ENCODE measurements at places on chromosomes 6 and 20.

DNA sequence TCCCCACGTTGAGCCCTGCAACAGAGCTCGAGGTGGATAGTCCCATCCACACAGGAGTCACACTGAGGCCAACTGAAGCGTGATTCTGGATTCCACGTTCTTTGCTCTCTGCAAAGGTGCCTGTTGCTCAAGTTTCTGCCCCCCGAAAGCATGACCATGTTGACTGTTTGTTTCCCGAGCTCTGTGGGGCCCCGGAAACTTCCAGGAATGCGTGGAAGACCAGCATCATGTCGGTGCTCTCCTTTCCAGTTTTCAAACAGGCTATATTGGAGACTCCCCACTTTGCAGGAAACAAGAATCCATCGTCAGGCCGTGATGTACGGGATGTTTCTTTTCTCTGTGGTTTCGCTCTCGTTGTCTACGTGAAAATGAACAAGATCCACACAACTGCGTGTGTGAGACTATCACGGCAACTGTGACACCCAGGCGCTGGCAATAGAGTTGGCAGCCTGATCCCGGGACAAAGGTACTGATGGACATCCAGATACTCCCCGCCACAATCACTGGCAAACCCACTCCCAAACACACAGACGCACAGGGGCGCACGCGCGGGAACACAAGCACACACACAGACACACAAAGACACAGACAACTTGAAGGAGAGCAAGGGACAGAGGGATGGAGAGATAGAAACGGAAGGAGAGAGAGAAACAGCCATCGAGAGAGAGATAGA, 444.6 kb upstream of the DEFB115 start:
- DNase-seq: no peak

GRCh38 chr20:39837561-39837960, 851.5 kb downstream of the MAFB start:
- no peak for DNase-seq

DNA sequence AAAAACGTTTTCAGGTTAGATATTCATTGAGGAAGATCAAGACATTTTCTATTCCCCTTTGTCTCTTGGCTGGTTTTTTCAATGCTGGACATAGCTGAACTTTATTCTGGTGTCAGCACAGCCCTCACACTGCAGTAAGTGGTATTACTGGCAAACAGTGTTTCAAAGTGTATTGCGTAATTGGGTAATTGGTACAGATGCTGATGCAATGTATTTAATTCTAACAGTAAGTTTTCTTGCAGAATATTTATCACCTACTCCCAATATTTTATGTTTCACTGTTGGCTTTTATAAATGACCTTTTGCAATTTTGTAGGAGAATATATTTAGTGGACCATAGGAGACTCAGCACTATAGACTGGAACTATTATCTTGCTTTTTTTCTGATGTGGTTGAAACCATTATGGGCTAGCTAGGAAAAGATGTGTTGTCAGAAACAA, 287.6 kb upstream of the SOX4 start:
- no peak for DNase-seq

DNA sequence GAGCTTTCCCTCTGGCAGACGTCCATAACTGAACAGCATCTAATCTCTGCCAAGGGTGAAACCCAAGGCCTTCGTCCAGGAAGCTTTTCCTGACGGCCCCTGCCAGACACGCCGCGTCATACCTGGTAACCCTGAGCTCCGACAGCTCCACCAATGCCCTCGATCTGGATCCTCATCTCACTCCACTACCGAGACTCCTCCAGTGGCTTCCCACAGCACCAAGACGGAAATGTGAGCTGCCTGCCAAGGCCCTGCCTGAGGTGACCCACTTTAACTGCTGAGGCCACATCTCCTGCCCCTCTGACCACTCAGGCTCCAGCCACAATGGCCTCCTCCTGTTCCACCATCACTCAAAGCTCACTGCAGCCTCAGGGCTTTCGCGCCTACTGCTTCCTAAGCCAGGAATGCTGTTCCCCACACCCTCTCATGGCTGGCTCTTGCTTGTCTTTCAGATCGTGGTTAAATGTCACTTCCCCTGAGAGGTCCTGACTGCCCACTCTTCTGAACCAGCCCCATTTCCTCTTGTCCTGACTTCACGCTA, 143.2 kb downstream of the PREX1 start:
- DNase-seq: no peak

DNA sequence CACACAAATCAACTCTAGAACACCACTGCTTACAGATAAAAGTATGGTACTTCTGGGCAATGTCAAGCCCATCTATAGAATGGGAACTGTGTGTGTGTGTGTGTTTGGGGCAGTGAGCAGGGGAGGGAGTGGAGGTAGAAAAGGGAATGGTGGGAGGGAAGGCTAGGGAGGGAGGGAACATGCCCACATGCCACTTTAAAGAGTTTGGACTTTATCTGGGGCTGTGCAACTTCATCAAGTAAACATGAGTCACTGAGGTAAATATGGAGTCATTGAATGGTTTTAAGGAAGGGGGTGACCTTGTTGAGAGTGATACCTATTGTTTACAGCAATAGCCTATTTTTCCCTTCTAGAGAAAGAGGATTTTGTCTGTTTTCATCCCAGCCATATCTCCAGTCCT, 22.5 kb upstream of the RNGTT start:
- no peak for DNase-seq

DNA sequence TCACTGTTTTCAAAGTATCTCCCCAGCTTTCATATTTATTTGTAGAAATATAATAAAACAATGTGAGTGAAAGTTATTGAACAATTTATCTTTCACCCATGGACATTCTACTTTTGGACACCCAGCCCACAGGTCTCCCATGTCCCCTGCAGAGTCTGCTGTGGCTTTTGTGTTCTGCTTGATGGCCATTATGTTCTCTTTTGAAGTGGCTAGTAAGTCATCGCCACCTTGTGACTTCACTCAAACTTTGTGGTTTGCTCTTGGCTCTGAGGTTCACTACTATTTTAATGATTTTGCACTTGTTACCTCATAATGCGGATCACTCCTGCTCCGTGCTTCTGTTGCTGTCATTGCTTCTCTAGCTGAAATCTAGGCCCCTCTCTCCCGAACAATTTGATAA, 10.2 kb upstream of the DEFB113 start:
- DNase-seq: no peak

- DNase-seq: no peak
Observed at GRCh38 chr20:43102394-43102793, 87.3 kb downstream of the PTPRT start.

GRCh38 chr6:61867635-61868034, 418.4 kb downstream of the KHDRBS2 start:
- DNase-seq: no peak

GRCh38 chr20:25685276-25686080, 11.2 kb downstream of the ZNF337 start:
- no peak for DNase-seq

DNA sequence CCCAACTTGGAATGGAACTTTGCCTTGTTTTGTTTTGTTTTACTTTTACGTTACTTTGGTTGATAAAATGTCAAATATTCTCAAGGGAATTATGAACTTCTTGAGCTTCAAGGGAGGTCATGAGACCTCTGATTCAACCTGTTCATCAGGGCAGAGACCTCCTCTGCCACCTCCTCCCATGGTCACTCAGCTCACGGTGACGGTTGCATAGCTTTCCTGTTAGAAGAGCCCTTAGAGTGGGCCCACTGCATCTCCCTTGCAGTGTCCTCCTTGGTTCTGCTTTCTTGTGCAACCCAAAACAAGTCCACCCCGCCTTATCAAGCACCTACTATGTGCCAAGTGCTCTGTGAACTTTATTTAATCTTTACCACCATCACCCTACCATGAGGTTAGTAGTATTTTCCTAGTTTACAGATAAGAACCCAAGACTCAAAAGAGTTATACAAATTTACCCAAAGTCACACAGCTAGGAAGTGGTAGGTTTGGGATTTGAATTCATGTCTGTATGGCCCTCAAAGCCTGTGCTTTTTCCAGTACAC, 15.5 kb downstream of the TM9SF4 start:
- DNase-seq: no peak

- DNase-seq: peak; percentile 74
Observed at GRCh38 chr6:47245745-47246371, 63.8 kb downstream of the TNFRSF21 start.

DNA sequence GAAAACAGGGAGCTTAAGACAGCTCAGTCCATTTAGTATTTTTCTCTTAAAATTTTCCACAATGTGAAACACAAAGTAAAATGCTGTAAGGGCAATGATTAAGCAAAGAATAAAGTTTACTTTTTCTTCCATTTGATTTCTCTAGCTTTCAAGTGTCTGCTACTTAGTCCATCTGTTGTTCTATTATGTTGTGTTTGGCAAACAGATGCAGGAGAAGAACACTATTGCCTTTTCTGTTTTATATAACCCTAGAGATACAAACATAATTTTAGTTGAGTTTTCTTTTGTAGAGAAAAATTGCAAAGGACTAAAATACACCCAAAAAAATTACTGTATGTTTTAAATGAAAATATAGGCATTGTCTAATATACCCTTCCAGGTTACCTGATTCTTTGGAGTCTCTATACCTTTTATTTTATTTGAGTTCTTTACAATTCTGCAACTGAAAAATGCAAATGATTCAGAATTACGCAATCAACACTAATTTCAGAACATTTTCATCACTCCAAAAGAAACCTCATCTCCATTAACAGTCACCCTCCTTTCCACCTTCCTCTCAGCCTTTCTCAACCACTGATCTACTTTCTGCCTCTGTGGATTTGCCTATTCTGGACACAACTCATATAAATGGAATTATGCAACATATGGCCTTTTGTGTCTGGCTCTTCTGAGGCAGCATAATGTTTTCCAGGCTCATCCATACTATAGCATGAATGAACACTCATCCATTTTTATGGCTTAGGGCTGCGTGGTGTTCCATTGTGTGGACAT, 96.9 kb downstream of the MKKS start:
- DNase-seq: no peak

DNA sequence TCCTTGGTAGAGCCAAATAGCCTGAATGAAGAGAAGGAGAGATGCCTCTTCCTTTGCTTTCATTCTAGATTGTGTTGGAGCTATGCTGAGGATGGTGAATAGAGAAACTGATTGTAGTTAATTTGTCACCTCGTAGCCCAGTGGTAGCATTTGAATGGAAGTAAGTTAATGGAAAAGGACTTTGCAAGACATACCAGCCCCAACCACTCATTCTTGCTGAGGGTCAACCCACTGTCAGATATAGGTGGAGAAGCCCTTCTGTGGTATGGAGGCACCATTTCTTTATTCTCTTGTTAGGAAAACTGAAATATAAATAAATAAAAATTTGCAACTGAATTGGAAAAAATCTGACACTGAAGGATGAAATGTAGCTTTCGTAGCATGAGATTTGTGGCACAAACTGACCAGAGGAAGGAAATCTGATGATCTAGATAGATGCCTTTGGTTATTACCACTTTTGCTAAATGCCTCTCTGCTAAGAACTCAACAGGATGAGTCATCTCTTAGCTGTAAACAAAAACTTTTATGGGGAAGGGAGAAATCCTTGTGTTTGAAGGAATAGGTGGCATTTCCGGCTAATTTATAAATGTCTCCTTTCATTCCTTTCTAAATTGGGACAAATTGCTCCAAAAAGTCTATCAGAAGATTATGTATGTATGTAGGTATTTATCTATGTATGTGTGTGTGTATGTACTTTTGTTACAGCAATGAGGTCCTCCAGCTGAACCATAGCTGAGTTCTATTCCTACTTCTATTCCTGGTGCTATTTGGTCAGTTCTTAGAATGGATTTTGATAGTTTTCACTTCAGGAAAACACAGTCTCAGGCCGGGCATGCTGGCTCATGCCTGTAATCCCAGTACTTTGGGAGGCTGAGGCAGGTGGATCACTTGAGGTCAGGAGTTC, 76.5 kb upstream of the SUPT3H start:
- no peak for DNase-seq

DNA sequence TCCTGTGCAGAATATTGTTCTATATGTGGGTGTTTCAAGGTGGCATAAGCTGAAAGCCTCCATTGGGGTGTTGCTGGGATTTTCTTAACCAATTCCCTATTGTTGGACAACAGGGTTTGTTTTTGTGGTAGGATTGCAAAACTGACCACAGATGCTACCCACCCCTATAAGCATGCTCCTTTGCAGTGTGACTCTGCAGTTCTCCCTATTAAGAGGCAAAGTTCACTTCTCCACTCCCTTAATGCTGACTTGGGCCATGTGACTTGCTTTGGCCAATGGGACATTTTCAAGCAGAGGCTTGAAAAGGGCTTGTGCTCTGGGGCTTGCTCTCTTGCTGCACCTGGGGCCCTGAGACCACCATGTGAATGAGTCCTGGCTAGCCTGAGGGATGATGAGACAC, 8.5 kb upstream of the ANGPT4 start:
- DNase-seq: peak; percentile 76

DNA sequence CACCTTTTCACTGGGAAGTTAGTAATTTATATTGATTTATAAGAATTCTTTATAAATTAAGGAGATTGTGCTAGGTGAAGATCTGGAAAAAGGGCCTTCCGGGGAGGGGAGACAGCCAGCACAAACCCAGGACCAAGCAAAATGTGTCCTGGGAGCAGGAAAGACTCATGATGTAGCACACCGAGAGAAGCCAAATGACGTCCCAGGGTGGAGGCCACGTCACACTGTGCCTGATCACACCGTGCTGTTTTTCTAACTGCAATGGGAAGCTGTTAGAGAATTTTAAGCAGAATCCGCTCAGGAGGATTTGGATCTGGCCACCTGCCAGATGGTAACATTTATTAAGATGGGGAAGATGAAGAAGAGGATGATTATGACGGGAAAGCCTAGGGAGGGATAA, 72.7 kb upstream of the AKAP12 start:
- no peak for DNase-seq

GRCh38 chr6:111080698-111081097, 6.6 kb upstream of the SLC16A10 start:
- DNase-seq: no peak

- DNase-seq: no peak
Observed at GRCh38 chr6:80321011-80321410, 214.5 kb downstream of the BCKDHB start.

DNA sequence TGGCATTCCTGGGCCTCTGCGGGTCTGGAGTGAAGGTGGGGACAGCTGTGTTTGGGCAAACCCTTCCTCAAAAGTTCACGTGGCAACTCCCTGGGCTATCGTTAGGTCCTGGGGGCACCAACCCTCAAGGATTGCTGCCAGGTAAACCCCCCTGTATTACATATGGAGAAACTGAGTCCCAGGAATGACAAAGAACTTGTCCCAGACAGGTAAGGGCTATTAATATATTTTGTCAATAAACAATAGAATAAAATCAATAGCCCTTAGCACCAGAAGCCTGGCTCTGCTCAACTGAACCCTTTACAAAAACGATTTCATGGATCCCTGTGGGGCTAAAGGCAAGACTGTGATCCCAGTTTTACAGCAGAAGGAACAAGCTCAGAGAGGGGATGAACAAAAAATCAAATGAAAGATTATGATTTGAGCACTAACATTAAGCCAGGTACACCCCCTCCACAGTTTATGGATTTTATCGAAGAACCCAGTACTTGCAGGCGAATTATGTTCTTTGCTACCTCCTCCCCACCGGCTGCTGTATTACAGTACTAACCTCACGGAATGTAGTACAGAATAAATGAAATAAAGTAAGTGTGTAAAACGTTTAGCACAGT, 2.7 kb downstream of the ID1 start:
- DNase-seq: no peak

DNA sequence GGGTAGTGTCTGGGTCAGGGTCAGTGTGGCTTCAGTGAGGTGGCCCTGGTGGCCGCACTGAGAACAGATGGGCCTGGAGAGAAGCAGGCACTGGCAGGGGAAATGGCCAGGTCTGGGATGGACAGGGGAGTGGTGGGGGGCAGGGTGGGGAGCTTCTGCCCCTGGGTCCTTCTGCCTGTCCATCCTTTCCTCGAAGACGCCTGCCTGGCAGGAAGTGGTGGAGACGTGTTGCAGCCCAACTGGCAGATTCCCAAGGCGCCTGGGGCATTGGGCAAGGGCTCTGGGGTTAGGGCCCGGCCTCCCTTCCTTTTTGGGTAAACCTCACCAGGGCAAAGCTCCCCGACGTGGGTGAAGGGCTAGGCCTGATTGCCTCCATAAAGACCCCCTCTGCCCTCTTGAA, 10.4 kb downstream of the SRC start:
- peak; percentile 69 for DNase-seq
